ENCODE measurements at places on chromosomes 12 and 14.
A peak's percentile ranks its signal among the peaks of the same experiment; 100 is the strongest.

DNA sequence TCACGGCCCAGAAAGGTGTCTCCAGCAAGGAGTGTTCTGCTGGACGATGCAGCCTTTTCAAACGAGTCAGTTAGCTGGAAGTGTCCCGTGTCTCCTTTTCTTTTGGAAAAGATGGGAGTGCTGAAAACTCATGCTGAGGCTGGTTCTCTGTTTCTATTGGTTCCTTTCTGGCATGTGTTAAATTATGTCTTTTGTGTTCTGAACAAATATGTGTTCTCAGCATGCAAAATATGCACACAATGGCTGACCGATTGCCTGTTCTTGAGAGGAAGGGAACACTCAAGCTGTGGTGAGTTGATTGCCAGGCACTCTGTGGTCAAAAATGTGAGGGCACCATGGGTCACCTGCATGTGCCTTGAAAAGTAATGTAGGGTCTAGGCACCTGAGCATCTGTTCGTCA is 181.3 kb downstream of the CACNA1C start:
- DNase-seq: no peak

GRCh38 chr12:61291647-61292046 is 968.6 kb upstream of the USP15 start:
- no peak for DNase-seq

- no peak for DNase-seq
Observed at GRCh38 chr12:11542599-11542998, 106.9 kb upstream of the ETV6 start.

DNA sequence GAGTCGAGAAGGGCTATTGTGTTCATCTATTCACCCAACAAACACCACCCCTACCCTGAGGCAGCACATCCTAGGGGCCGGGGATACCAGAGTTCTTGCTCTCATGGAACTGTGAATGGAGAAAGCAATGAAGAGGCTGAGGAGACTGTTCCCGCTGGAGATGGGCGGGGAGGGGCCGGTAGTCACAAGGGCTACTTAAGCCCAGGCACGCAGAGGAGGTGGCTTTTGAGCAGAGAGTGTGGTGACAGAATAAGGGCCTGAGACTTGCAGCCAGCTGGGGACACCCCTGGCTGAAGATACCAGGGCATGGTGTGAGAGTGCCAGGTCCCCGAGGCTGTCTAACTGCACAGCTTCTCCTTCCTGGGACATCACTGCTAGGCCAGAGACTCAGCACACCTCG is 114.1 kb upstream of the EVL start:
- no peak for DNase-seq

- DNase-seq: no peak
Observed at GRCh38 chr14:32567543-32568384, 238.7 kb downstream of the AKAP6 start.

DNA sequence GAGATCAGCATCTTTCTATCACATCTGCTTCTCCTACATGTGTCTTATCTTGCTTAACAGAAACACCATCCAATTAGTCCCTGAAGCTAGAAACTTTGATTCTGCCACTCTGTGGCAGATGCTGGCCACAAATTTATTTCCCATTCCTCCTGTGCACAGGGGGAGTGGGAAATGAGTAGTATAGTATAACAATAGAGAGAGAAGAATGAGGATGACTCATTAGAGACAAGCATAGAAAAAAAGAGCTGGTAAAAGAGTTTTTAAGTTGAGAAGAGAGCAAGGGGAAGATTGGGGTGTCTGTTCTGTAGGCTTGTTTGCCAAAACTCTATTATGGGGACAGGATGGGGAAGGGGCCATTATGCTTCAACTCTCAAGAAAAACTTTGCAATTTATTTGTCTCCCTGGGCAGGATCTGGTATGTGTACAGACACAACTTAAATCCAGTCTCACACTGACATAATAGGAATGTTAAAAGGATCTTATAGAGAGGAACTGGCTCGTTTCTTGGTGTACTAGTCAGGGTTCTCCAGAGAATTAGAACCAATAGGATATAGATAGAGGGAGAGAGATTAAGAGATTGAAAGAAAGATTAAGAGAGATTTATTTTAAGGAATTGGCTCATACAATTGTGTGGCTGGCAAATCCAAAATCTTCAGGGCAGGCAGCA is 142.6 kb upstream of the CPSF6 start:
- no peak for DNase-seq

- peak; percentile 76 for DNase-seq
Observed at GRCh38 chr12:11862798-11863197, 207.9 kb upstream of the BCL2L14 start.

- no peak for DNase-seq
Observed at GRCh38 chr12:87827638-87828264, 201.4 kb downstream of the C12orf50 start.

- peak; percentile 49 for DNase-seq
Observed at GRCh38 chr12:131445795-131446194, 265.1 kb upstream of the SFSWAP start.

DNA sequence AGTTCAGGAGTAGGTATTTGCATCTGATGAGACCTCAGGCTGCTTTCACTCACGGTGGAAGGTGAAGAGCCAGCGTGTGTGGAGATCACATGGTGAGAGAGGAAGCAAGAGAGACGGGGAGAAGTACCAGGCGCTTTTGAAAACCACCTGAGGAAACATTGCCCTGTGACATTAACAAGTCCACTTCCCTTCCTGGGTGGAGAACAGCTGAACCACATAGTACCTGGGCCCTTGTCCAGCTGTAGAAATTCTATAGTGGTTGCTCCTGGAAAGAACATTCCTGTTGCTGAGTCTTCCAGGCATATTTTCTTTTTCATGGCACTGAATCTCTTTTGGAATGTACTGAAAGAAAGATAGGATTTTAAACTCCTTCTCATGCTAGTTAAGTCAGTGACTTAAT is 87.3 kb upstream of the RIN3 start:
- DNase-seq: no peak

- DNase-seq: no peak
Observed at GRCh38 chr14:106094654-106095189, 568.3 kb downstream of the TMEM121 start.

- DNase-seq: no peak
Observed at GRCh38 chr14:73787486-73788316, 63.9 kb upstream of the PTGR2 start.

- DNase-seq: no peak
Observed at GRCh38 chr14:80456209-80456608, 244.9 kb upstream of the DIO2 start.

DNA sequence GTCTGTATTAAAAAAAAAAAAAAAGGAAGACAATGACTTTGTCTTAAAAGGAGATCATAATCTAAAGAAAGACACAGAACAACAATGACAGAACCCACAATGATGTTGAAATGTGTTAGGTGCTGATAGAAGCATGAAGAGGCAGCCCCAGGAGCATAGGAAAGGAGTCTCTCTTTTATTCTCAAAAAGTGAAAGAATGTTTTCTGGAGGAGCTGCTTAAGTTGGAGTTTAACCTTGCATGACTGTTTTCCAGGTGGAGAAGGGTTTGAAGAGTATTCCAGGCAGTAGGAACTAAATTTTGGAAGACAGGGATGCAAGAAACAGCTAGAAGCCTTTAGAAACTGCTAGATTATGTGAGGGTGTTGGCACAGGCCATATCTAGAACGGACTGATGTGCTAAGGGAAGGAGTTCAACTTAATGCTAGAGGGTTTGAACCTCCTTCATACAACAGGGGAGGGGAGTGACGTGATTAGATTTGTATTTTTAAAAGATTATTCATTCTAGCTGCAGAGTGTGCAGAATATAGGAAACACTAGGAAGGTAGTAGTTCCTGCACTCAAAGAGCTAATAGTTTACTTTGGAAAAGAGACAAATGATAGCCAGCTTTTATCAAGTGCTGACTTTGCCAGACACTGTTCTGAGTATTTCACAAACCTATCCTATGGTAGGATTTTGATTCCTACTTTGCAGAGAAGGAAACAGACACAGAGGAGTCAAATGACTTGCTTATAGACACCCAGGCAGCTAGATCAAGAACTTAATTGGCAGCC is 4.6 kb upstream of the RPL6 start:
- DNase-seq: no peak

- DNase-seq: no peak
Observed at GRCh38 chr14:74954232-74954946, 1.0 kb downstream of the PGF start.

DNA sequence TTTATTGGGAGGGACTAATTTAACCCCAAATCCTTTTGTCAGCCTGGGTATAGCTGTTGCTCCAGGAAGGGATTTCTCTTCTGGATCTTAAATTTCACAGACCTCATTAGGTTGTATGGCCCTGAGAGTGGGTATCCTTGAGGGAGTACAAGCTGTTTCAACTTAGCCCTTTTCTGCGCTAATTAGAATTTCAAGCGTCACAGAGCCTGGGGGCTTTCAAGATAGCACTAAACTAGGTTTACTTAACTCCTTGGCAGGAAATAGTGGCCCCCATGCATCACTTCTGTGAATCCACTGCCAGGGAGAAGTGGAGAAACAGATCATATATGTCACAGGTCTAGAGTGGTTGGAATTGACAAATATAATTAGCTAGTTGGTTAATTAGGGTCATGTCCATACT is 5.9 kb upstream of the PDE1B start:
- DNase-seq: no peak

GRCh38 chr14:104359969-104360442 is 219.6 kb upstream of the C14orf180 start:
- DNase-seq: no peak

DNA sequence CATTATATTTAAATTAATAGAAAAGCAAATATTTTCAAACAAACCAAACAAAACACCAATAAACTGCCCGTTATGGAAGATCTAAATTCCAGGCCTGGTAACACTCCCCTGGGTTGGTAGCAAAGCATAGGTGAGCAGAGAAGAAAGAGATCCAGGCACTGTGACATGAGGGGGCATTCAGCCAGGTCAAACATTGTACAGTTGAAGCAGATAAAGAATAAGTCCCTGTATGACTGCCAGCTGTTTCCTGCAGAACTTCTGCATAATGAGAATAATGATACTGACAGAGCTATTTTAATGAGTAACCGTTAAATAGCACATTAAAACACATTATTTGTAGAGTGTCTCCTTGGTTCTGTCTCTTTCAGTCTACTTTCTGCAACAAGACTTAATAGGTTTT is 35.4 kb downstream of the SLC38A1 start:
- no peak for DNase-seq

DNA sequence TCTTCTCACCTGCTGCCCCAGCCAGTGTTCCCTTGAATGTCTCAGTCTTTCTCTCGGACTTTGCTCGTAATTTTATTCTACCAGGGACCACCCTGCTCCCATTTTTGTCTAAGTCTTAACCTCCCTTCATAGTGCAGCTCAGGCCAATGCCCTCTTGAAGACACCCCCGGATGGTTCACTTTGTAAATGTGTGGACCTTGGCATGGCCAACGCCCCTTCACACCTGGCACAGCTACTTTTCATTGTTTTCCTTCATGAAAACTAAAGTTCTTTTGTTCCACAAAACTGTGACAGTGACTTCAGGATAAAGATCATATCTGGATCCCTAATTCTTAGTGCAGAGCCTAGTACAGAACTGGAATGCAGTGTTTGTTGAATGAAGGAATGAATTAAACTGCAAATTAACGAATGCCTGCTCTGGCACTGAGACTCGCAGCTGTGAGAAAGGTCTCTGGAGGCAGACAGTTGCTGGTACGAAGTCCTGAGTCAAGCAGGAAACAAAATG is 3.5 kb upstream of the RNASE4 start:
- DNase-seq: no peak

DNA sequence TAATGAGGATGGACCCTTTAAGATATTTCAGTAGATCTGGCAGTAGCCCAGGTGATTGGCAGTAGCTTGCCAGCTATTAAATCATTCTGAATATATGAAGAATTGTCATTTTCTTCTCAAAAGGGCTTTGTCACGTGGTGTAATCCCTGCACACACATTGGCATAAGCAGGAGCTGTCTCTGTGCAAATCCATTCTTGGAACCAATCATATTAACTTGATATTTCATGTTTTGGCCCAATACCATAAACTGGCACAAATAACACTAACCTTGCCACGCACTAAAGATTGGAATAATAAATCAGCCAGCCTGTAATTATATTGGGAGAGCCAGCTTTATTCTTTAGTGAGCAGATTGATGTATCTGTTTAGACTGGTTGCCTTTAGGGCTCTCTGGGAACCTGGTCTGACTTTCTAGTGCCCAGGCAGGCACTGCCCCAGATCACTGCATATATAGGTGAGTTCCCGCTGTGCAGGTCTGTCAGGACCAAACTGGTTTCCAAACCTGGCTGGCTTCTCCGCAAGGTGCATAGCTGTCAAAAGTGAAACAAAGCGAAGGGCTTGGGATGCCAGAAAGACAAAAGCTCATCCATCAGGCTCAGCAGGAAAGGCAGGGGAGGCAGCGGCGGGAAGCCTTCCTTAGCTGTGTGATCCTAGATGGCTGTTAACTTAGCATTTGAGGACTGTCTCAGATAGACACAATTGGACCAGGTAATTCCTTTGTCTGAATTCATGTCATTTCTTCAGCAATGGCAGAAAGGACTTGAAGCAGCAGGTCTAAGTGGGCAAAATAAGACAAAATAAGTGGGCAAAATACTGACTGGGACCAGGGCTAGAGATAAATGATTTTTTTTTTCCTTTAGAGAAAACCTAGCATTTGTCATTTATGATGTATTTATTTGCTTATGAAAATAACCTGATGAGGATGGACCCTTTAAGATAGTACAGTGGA is 128.8 kb upstream of the DYRK2 start:
- no peak for DNase-seq

GRCh38 chr12:53097564-53098353 is at the start of gene IGFBP6:
Gene IGFBP6, plus strand, starts transcription at chr12:53097667. Its CDS starts 51 bp downstream, at chr12:53097718.
- DNase-seq: no peak

- DNase-seq: no peak
Observed at GRCh38 chr12:119836781-119837180, 40.3 kb downstream of the CIT start.

DNA sequence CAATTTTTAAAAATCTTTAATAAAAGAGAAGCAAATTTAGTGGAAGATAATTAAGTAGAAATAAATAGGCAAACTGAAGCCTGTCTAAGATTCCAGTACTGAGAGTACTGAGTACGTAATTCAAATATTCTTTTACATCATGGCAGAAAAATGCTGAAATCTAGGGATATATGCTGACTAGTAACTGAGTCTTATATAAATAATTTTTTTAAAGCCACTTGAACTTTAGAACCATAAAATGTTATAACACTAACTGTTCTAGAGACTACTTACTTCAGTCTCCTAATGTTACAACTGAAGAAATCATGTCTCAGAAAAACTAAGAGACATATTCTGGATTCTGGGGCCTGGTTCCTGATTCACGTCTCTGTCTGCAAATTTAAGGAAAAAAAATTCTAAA is 230.6 kb upstream of the PLEKHG7 start:
- DNase-seq: no peak

GRCh38 chr12:85923767-85924331 is 49.8 kb downstream of the NTS start:
- no peak for DNase-seq

DNA sequence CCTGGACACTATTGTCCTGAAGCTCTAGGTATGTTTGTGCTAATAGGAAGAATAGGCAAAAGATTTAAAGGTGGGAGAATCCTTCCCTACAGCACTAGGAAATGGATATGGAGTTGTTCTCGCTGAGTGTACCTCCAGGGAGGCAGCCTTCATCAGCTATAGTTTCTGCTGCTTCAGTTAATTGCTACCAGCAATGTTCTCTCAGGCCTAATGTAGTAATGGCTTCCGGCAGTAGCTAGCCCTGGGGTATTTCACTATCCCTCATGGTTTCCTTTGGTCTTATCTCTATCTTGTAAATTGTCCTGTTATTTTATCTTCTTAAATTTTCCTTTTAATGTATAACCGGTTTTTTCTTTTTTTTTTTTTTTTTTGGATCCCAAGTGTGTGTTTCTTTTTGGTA is 9.3 kb upstream of the CLEC12A start:
- no peak for DNase-seq

GRCh38 chr12:87227162-87227561 is 802.0 kb downstream of the C12orf50 start:
- no peak for DNase-seq
